Foreskin keratinocyte (primary cell): ENCODE measurements at places on chromosomes 6 and 20. TPM values are rescaled to one million over a fixed set of nuclear protein-coding genes. Genes with fewer than 3 reads are reported as not detected.

NQO2 gene
- 17.6 and 27.1 TPM in 2 replicates for total RNA-seq

ETV7 gene
- 1.3 and 1.6 TPM in 2 replicates for total RNA-seq

CST2 gene
- not detected in 2 replicates for total RNA-seq

ZNF311 gene
- 2.3 and 3.3 TPM in 2 replicates for total RNA-seq

DNA sequence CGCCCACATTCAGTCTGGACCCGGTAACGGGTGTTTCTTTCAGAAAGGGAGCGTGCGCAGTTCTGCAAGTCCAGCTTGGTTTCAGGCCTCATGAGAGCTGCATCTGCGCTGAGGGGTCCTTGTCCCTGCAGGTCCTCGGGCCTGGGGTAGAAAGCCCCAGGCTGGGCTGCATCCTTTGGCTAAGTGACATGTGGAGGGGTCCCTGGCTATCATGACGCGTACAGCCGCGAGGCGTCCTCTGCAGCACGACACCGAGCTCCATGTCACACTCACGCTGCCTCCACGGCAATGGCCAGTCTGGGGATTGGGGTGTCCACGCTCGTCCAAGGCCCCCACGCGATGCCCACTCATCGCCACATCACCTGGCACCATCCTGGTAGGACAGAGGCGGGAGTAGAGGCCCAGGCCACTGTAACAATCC is 1.7 kb upstream of the KIF25 start:
- no peak for DNase-seq

GRCh38 chr6:127090051-127090450 is 28.4 kb upstream of the RSPO3 start:
- DNase-seq: no peak

GRCh38 chr6:40999569-40999968 is 39.5 kb downstream of the UNC5CL start:
- DNase-seq: no peak

- peak; percentile 99 for DNase-seq
These were observed 135.6 kb upstream of the PTPRK start for GRCh38 chr6:128655978-128656498.

- no peak for DNase-seq
These were observed 127.9 kb upstream of the NXT1 start for GRCh38 chr20:23222531-23223200.
